ENCODE measurements at places on chromosomes 4 and X. TPM values are rescaled to one million over a fixed set of nuclear protein-coding genes. Genes with fewer than 3 reads are reported as not detected.

DNA sequence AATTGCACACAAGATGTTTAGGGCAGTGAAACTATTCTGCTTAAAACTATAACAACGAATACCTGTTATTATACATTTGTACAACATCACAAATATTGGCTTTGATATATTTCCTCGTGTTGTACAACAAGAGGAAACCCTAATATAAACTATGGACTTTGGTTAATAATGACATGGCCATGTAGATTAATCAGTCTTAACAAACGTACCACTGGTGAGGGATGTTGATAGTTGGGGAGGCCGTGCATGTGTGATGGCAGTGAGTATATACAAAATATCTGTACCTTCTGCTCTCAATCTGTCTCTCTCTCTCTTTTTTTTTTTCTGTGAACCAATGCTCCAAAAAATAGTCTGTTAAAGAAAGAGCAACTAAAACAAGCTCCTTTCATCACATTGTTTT, 22.2 kb upstream of the HPGD start:
- DNase-seq: no peak

- DNase-seq: no peak
These were observed 8.0 kb downstream of the NUDT6 start for GRCh38 chr4:122914292-122914904.

DNA sequence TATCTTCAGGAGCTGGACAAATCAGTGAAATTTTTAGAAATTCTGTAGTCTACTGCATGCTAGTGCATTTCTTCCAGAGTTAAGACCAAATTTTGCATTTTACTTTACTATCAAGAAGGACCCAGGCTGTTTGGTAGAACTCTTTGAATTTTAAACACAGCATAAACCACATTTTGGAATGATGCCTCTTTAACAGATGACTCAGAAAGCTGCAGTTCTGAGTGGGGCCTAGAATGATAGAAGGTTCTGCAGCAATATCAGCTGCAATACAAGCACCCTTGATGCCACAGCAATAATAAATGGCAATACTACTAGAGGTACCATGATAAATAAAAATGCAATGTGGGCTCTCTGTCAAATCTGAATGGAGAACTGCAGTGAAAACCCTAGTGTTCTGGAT, 198.7 kb downstream of the TMA16 start:
- DNase-seq: no peak

DNA sequence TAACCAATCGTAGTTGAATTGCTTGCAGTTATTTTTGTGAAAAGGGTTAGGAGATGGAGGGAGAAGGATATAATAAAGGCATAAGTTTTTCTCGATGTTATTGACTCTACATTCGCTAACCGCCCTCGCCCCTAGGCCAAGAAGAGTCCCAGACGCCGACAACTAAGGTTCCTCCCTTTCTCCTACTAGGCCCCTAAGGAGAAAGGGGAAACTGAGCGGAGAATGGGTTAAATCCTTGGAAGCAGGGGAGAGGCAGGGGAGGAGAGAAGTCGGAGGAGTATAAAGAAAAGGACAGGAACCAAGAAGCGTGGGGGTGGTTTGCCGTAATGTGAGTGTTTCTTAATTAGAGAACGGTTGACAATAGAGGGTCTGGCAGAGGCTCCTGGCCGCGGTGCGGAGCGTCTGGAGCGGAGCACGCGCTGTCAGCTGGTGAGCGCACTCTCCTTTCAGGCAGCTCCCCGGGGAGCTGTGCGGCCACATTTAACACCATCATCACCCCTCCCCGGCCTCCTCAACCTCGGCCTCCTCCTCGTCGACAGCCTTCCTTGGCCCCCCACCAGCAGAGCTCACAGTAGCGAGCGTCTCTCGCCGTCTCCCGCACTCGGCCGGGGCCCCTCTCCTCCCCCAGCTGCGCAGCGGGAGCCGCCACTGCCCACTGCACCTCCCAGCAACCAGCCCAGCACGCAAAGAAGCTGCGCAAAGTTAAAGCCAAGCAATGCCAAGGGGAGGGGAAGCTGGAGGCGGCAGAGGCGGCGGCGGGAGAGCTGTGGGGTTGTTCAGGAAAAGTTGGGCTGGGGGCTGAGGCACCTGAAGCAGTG, 5.9 kb downstream of the ATOH1 start:
- DNase-seq: peak; percentile 13

DNA sequence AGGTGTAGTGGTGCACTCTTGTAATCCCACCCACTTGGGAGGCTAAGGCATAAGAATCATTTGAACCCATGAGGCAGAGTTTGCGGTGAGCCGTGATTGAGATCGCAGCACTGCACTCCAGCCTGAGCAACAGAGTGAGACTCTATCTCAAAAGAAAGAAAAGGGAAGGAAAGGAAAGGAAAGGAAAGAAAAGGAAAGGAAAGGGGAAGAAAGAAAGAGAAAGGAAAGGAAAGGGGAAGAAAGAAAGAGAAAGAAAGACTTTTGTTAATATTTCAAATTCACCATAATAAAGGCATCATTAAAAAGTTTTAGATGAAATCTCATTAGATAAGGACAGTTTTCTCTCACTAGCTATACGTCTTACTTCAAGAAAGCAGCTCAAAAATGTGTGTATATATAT, 660.5 kb upstream of the ATOH1 start:
- DNase-seq: no peak

- no peak for DNase-seq
These were observed 2351.4 kb downstream of the PCDH7 start for GRCh38 chr4:33071535-33071934.

DNA sequence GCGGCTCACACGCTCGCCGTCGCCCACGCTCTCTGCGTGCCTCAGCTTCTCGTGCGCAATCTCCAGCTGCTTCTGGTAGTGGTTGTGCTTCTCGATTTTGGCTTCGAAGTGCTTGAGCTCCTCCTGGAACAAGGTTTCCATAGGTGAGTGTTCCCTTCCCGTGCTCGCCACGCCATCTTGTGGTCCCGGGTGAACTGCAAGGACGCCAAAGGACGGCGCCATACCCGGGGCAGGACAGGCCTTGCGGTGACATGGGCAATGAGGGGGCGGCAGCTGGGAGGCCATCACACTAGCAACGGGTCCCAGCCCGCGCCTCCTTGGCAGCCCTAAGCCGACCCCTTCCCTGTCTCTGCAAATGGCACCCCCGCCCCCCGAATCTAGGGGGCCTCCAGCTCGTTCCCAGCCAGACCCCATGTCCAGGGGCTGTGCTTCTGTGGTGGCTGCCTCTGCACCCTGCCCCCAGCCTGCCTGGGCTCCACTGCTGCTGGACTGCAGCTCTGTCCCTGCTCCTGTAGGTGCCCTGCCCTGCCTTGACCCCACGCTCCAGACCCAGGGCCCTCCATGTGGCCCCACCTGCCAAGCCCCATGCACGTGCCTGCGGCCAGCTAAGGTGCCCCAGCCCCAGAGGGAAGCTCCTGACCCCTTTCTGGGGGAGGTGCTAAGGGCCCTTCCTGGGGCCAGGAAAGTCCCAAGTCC, 17.3 kb downstream of the LRPAP1 start:
- no peak for DNase-seq

IDH3G gene
- total RNA-seq: 117 TPM

DNA sequence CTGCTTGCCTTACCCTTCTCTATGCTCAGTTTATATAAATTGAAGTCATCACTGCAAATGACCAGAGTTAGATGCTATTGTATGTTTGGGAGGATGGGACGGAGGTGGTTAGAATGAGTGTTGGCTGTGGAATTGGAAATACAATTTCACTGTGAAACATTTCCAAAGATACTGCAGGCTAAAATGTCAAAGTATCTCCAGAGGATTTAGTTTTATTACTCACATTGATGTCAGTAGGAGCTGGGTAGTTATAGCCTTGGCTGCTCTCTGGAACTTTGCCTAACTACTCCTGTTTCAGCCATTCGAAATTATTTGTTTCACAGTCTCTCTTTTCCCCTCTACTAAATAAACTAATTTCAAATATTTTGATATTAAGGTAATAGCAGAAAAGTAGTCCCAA, 92.6 kb upstream of the PPP3CA start:
- no peak for DNase-seq

STAP1 gene
- total RNA-seq: 1.3 TPM

GRCh38 chr4:151912632-151913031, 151.8 kb upstream of the GATB start:
- DNase-seq: no peak

CLTRN gene
- total RNA-seq: 0.27 TPM

PGAM4 gene
- not detected for total RNA-seq

DNA sequence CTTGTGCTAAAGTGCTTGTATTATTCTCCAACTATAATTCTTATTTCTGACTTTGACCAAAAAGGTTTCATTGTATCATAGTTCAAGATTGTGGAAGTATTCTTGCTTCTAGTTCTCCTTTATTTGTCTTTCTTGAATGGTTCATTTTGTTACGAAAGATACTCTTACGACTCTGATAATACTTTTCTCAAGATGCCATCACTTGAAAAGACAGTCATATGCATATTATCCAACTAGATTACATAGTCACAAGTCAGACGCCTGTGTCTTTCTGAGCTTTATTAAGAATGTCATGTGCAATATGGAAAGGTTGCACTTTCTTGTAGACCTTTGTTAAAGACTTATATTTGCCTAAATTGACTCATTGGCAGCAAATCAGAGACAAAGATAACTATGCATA, 71.4 kb upstream of the HPGD start:
- no peak for DNase-seq

DNA sequence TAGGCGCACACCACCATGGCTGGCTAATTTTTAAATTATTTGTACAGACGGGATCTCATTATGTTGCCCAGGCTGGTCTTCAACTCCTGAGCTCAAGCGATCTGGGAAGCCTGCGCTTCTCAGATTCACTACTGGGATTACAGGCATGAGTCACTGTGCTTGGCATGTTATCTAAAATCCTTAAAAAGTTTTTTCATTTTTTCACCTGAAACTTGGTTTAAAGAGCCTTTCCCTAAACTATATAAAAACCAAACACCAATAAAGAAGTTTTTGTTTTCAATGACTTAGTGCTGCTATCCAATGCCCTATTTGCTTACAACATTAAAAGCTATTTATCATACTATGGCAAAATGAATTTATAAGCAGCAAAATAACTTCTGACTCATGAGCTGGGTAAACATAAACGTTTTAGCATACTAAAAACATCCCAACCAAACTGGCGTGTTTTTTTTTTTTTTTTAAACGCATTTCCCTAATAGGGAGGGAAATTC, 127.8 kb downstream of the UBE2K start:
- DNase-seq: no peak

- no peak for DNase-seq
These were observed 60.7 kb downstream of the CASK start for GRCh38 chrX:41862562-41863184.

DNA sequence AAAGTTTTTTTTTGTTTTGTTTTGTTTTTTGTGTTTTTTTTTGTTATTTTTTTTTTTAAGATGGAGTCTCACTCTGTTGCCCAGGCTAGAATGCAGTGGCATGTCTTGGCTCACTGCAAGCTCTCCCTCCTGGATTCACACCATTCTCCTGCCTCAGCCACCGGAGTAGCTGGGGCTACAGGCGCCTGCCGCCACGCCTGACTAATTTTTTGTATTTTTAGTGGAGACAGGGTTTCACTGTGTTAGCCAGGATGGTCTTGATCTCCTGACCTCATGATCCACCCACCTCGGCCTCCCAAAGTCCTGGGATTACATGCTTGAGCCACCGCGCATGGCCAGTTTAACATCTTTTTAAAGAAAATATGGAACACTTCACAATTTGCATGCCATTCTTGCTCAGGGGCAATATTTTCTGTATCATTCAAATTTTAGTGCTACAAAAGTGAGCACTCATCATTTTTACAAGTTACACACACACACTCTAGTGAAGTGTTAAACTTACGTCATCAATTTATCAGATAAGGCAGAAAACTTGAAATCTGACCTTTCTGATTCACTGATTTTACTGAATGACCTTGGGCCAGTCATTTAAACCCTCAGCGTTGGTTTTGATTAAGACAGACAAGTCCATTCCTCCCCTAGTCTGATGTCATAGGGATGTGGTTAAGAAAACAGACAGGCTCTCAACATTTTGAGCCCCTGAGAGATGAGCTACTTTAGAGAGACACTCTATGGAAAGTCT, 61.2 kb downstream of the TRIM2 start:
- DNase-seq: no peak

DNA sequence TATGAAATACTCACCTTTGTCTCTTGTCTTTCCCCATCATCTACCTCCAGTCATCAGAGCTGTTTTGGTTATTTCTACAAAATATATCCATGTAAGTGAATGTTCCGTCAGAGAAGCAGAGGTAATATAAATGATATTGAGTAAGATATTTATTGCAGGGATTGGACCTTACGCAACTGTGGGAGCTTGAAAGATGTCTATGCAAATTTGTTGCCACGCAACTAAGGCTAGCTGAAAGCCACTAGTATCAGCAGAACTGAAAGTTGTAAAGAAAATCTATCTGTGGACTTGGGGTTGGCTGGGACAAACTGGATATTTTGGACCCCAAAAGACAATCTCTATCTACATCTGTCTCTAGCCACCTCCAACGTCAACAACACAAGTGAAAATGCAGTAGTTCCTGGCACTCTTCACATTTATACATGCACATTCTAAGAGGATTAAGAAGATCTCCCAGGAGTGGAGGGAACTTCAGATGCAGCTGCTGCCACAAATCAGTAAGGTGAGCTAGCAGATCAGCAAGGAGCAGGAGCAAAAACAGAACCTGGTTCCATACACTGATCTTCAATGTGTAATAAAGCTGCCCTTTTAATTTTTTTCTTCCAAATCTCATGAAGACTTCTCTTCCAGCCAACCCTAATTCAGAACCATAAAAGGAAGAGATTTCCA, 8.5 kb upstream of the CCSER1 start:
- no peak for DNase-seq

STOX2 gene
- 0.81 TPM for total RNA-seq

ADGRG2 gene
- not detected for total RNA-seq

All from hematopoietic multipotent progenitor cell (in vitro differentiated cells).